ENCODE measurements at places on chromosomes 5 and 9. TPM values are rescaled to one million over a fixed set of nuclear protein-coding genes. Genes with fewer than 3 reads are reported as not detected.

GRCh38 chr9:2495221-2496005 is 126.2 kb upstream of the VLDLR start:
- DNase-seq = no peak

GRCh38 chr5:151688436-151688835 is 1.7 kb upstream of the SPARC start:
- DNase-seq = no peak

- no peak for DNase-seq
Measured at GRCh38 chr5:158877124-158877581, 222.6 kb downstream of the EBF1 start.

- DNase-seq = no peak
Measured at GRCh38 chr5:159735036-159735435, 181.2 kb upstream of the ADRA1B start.

- DNase-seq = no peak
Measured at GRCh38 chr5:143401227-143402016, 2.1 kb downstream of the NR3C1 start.

- no peak for DNase-seq
Measured at GRCh38 chr5:181234455-181235306, 9.0 kb downstream of the RACK1 start.

GRCh38 chr5:157273131-157273556 is 7.2 kb downstream of the CYFIP2 start:
- no peak for DNase-seq

DNA sequence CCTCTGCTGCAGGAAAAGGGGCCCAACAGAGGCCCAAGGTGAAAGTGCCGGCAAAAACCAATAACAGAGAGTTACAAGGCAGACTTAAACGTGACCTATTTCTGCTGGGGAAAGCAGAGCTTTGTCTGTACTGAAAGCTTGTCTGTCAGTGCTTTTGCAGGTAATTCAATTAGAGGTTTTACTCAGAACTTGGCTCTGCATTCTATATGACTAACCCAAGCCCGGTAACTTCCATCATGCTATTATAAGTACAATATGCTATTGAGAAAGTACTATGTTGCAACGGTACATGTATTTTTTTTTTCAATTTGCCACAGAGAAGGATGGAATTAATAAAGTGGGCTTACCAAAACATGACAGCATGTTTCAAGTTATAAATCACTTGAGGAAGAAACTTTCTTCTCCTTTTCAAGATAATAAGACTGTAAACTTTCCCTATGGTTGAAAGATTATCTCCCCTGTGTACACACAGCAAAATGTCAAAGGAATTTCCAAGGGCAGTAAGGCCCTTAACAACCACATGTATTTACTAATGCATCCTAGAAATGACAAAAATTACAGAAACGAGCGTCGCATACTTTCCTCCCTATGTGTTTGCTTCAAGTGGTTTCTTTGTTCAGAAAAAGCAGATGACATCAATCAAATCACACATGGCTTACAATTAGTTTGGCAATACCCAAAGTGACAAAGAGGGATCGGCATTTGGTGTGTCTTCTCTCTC is 282.4 kb downstream of the EFNA5 start:
- peak; percentile 86 for DNase-seq

- peak; percentile 65 for DNase-seq
Measured at GRCh38 chr5:172886974-172887501, 53.0 kb downstream of the ERGIC1 start.

Gene PCDHA8
- 0.01 TPM for polyA plus RNA-seq

Gene GLDC
- polyA plus RNA-seq = 0.73 TPM

Gene PRSS3
- 11.4 TPM for polyA plus RNA-seq

Gene GRAMD2B
- 26.8 TPM for polyA plus RNA-seq

Gene RGMB
- polyA plus RNA-seq = 185 TPM

Gene GABRG2
- polyA plus RNA-seq = not detected
